ENCODE measurements at places on chromosomes 7 and 10.

DNA sequence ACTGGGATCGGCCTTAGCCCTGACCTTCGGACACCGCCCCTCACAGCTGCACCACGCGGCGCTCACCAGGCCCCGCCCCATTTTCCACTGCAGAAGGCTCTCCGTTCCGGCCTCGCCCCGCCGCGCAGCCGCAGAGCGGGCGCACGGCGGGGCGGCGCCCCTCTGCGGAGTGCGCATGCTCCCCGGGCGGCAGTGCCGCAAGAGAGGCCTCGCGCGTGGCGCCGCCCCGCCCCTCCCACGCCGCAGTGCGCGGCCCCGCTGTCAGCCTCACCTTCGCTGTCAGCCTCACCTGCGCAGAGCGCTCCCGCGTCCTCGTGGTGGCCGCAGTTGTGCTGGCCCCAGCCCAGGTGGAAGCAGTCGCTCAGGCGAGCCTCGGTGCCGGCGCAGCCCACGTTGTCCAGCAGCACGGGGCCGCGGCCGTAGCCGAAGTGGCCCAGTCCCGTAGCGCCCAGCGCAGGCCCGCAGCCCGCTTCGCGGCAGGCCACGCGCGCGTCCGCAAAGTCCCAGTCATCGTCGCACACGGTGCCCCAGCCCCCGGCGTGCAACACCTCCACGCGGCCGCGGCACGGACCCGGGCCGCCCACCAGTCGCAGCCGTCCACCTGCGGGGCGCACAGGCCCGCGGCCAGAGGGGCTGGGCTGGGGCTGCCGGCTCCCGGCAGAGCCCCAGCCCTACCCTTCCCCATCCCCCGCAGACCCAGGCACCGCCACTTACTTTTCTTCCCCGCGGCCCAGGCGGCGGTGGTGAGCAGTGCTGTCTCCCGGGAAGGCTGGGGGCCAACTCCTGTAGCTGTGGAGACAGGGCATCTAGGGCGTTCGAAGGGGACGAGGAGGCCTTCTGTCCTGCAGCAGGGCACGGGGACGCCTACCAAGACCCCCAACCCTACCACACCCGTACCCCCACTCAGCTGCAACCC is 16.1 kb downstream of the SSC4D start:
- peak; percentile 83 for DNase-seq

- peak; percentile 27 for DNase-seq
Measured at GRCh38 chr7:86914551-86914950, 144.9 kb downstream of the ELAPOR2 start.

GRCh38 chr7:27095897-27096767 is at the start of gene HOXA1:
TSS of gene HOXA1 (minus strand) at chr7:27096000. CDS start at chr7:27095912, 88 bp downstream.
- peak; percentile 93 for DNase-seq

- no peak for DNase-seq
Measured at GRCh38 chr7:102024005-102024768, 206.8 kb downstream of the CUX1 start.

GRCh38 chr10:112217386-112218035 is 33.9 kb upstream of the GPAM start:
- DNase-seq = no peak

DNA sequence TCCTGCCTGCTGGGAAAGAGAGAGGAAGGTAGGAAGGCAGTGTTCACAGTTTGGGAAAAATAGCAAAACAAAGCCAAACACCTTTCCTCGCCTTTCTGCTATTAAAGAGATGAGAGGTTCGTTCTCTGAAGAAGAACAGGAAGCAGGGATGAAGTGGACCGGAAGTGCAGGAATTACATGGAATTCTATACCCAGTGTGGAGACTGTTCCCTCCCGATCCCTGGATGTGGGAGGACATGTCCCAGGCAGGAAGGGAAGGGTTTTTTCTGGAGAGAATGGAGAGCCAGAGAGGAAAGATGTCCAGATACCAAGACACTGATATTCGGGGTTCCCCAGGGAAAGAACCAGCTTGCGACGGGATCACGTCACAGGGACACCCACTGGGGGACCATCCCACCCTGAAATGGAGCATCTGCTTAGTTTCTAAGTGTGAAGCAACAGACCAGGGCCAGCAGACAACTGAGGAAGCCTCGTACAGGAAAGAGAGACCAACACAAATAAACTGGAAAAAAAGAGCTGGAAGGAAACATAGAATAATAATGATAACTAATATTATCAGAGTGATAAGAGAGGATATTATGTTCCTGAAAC is 187.6 kb downstream of the PRPF18 start:
- no peak for DNase-seq

GRCh38 chr7:130488392-130489139 is 3.3 kb upstream of the MEST start:
- no peak for DNase-seq

GRCh38 chr10:121378251-121378801 is 219.9 kb downstream of the FGFR2 start:
- no peak for DNase-seq

GRCh38 chr7:28858895-28859294 is 99.2 kb downstream of the TRIL start:
- DNase-seq = no peak

DNA sequence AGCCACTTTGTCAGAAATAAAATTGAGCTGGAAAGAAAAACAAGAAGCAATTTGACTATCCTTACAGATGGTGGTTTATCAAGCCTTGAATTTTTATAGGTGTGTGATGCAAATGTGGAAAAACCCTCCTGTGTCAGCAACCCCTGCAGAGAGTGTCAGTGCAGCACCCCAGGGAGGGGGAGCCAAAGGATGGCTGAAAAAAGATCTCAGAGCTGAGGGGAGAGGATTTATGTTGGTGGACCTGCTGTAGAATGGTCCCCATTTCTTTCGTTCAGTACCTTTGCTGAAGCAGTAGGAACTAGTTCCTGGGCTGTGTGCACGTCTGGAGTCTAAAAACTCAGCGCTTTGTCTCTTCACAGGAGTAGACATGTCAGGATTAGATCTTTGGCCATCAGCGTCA is 239.0 kb downstream of the PHTF2 start:
- no peak for DNase-seq

- no peak for DNase-seq
Measured at GRCh38 chr10:60835049-60835448, 56.8 kb downstream of the CDK1 start.

DNA sequence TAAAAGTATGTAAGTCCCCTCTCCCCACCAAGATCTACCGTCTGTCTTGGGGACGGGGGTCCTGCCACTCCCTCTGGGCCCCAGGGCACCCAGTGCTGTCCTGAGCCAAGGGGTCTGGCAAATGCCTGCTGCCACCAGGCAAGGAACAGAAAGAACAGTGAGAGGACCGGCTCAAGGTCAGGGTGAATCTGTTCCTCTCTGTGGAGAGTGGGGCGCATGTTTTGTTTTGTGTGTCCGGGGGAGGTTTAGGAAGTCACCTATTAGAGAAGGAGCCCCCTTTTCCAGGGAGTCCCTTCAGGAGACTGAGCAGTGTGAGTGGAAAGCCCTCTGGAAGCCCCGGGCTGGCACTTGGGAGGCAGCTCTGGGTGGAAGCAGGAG is 158.5 kb upstream of the RHEB start:
- no peak for DNase-seq

GRCh38 chr10:102744374-102745051 is 765 bp downstream of the WBP1L start:
- DNase-seq = peak; percentile 50

- no peak for DNase-seq
Measured at GRCh38 chr7:107503687-107504086, 33.8 kb downstream of the GPR22 start.

DNA sequence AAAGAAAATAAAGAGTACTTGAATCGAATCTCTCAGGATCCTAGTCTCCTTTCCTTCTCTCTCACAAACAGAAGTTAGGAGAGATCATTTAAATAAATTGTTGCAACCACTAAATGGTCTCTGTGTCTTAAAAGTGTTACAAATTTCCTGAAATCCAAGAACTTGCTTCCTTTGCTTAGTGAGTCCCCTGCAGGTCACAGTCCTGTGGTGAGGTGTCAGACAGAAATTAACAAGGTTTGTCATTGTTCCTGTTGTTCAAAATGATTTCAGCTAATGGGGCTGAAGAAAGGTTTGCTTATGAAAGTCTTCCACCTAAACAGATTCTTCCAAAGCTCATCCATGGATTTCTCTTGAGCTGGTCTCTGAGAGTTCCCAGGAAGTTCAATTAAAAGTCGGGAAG is 151.6 kb upstream of the SLC26A5 start:
- DNase-seq = no peak

DNA sequence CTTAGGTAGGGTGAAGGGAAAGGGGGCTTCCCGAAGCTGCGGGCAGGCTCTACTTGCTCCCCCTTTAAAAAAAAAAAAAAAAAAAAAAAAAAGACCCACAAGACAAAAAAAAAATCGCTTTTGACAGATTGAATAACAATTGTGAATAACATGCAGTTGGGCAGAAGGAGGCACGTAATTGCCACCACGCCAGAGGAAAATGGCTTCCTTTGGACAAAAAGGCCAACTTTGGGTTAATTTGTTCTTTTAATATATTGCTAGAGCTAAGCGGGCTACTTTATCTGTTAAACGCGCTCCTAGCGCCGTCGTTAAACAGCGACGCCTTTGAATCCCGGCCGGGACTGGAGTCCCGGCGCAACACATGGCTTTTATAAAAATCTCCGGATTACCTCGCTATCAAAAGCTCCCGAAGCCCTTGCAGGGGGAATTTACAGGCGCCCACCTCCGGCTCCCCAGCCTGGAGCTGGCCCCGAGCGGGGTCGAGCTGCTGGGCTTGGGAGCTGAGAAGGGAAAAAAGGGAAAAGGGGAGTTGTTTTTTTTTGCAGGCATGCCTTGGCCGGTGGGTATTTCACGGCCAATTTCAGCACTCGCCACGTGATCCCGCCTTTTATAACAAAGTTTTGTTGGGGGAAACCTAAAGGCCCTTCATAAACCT is 1.2 kb downstream of the HOXA11 start:
- DNase-seq = no peak

GRCh38 chr7:74356589-74357315 is 67.5 kb downstream of the CLIP2 start:
- DNase-seq = no peak

DNA sequence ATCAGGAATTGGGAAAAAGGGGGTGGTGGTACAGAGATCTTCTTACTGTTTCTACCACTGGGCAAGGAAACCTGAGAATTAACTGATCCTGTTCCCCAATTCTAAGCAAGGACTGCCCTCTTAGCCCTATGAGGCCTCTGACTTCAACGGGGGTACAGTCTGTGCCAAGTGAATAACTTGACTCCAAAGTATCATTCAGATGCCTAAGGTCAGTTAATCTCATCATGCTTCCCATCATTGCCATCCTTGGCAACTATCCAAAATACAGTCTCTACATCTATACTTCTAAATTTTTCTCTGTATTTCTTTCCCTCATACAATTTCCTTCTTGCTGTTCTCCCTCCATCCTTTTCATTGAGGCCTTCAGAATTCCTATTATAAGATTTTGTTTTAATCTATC is 10.5 kb downstream of the PPP3CB start:
- no peak for DNase-seq

GRCh38 chr10:49086889-49087288 is 28.4 kb downstream of the VSTM4 start:
- DNase-seq = no peak

GRCh38 chr10:63258920-63259678 is 126.0 kb downstream of the NRBF2 start:
- no peak for DNase-seq

DNA sequence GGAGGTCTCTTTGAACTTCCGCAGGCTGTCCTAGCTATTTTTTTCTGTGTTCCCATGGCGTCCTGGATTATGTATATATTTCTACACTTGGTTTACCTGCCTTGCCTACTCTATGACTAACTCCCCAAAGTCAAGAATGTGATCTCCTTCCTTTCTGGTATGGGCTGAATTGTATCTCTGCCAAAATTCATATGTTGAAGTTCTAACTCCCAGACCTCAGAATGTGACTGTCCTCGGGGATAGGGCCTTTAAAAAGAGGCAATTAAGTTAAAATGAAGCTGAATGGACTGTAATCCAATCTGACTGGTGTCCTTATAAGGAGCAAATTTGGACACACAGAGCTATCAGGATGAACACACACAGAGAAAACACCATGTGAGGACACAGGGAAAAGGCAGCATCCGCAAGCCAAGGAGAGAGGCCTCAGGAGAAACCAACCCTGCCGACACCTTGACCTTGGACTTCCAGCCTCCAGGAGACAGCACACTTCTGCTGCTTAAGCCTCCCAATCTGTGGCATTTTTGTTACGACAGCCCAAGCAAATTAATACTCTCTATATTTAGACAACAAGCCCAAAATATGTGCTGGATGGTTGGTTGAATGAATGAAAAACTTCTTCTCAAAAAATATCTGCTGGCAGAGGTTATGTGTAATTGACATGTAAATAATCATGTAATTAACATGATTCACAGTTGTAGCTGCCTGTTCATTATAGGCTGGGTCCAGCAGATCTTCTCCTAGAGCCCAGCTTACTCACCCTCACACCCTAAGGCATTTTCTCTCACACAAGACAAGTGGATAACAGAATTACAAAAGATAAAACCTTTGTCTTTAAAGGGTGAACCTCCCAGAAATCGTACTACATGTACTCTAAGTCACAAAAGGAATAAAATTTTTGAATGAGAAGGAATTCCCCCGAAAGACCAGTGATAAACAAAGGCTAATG is 123.7 kb downstream of the CUBN start:
- DNase-seq = no peak

All from AG10803 (cell line).